ENCODE measurements at places on chromosomes 16 and 17.

- no peak for DNase-seq
These were observed 15.7 kb downstream of the CARHSP1 start for GRCh38 chr16:8853150-8853549.

DNA sequence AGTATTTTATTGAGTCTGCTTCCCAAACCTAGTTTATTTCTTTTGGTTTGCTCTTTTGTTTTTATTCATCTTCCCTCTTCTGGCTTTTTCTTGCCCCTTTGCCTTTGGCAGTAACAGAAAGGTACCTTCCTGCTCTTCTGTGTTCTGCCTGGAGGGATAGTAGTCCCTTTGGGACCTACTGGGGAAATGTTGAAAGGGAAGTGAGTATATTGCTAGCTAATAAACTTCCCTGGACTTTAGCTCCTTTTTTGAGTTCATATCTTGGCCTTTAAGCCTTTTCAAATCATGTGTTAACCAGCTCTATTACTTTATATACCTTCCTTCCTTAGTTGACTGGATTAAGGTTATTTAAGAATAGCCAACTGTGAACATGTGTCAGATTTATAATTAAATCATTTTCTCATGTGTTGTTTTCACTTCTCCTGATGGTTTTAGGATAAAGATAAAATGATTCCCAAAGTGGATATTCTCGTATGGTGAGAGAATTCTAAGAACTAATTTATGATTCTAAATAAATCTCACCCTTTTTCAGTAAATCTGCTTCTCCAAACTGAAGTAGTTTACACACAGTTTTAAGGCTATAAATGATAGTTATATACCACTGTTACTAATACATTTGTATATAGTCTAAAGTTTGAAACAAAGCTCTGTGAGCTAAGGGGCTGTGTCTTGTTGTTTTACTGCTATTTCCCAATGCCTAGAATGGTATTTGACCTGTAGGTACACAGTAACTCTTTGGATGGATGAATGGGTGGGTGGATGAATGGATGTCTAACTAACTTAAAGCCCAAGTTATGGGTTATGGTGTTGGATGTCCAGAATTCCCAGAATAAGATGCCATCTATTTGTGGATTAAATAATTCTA lies 45.7 kb downstream of the OMG start:
- no peak for DNase-seq

GRCh38 chr17:77750427-77751043 lies 208.0 kb upstream of the TNRC6C start:
- DNase-seq, result no peak

- no peak for DNase-seq
These were observed 24.0 kb downstream of the SYCE1L start for GRCh38 chr16:77223184-77223583.

DNA sequence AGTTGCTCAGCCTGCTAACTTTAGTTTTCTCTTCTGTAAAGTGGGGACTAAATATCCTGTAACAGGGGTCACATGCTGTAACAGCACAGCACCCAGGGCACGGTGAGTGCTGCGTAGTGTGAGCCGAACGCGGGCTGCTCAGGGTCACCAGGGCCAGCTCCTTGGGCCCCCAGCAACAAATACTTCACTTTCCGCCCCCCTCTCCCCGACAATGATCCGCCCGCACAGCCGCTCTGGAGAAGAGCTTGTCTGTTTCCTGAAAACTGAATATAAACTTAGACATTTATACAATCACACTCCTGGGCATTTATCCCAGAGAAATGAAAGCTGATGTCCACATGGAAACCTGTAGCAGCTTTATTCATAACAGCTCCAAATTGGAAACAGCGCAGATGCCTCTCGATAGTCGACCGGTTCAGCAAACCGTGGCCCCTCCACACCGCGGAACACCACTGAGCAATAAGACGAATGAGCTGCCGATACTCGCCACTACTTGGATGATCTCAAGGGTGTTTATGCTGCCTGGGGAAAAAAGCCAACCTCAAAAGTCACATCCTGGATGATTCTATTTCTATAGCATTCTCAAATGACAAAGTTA lies 267.2 kb downstream of the PARN start:
- no peak for DNase-seq

DNA sequence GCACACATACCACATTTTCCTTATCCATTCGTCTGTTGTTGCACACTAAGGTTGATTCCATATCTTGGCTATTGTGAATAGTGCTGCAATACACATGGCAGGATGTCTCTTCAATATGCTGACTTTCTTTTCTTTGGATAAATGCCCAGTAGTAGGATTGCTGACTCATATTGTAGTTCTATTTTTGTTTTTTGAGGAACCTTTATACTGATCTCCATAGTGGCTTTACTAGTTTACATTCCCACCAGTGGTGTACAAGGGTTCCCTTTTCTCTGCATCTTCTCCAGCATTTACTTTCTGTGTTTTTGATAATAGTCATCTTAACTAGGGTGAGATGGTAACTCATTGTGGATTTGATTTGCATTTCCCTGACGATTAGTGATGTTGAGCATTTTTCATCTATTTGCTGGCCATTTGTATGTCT lies 118.1 kb downstream of the STXBP4 start:
- DNase-seq, result no peak

GRCh38 chr17:27519550-27519949 lies 63.3 kb downstream of the KSR1 start:
- DNase-seq, result no peak

GRCh38 chr16:88809068-88809675 lies 2.6 kb downstream of the APRT start:
- DNase-seq, result no peak

GRCh38 chr17:79490530-79490929 lies 120.3 kb downstream of the RBFOX3 start:
- DNase-seq, result no peak

GRCh38 chr16:61797296-61797795 lies 238.9 kb downstream of the CDH8 start:
- no peak for DNase-seq

DNA sequence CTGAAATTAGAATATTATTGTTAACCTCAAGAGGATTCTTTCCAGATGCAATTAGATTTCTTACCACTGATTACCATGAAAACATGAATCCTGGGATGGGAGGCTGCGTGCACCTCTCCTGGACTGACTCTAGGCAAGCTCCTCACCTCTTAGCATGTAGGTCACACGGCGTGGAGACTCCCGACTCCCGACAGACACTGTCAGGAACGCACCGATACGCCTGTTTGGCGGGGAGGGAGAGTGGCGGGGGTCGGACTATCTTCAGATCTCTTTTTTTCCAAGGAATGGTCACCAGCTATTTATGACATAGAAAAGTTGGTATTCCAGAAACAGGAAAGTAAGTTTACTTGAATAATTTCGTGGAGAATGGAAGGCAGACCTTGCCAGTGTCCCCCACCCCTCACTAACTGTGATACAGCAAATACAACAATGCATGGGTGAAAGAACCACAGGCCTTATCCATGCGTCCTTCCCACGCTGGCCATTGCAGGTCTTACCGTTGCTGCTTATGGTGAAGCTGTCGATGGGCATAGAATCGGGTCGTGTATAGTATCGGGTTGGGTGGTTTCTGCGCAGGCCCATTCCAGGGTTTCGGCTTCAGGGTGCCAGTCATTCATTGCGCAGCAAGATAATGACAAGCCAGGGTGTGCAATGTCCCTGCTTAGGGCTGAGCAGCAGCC lies 62.6 kb upstream of the ENDOV start:
- no peak for DNase-seq

DNA sequence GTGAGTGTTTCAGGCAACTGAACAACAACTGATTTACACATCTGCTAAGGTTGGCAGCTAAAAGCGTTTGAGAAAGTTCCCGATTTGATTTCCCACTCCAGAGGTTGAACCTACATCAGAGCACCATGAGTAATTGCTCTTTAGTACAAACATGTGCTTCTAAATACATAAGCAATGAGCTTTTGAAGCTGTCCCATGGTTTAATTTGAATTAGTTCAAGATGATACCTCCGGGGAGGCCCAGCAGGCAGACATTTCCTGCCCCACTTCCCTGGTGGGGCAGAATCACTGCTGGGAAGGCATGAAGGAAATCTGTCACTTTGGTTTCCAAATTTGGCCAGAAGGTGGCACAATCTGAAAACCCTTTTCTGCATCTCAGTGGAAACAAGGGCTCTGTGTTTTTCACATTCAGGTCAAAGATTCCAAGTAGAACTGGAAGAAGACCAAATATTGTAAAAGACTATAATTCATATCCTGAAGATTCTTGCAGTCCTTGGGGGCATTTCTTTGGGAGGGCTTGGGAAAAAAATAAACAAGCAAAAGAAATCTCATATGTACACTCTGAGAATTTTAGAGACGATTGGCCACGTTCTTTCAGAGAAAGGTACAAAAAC lies 176.2 kb upstream of the FAM20A start:
- DNase-seq, result peak; percentile 0

DNA sequence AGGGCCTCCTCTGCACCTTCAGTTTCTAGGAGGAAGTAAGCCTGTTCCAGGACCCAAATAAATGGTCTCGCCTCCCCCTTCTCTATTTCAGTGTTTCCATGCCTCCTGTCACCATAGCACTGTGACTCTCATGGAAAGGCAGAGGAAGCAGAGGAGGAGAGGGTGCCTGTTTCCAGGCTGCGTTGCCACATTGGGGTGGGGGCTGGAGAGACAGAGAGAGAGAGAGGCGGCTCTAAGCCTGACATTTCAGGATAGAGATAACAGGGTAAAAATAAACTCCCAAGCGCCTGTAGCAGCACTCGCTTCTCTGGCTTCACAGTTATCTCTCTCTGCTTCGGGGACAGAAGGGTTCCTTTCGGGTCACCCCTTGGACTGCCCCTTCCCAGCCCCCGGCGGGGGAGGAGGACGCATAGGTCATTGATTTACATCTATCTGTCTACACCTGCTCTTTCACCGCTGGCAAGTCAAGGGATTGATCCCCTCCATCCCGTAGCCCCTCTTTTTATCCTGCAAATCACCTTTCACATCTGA lies 71.2 kb upstream of the MRTFB start:
- no peak for DNase-seq

DNA sequence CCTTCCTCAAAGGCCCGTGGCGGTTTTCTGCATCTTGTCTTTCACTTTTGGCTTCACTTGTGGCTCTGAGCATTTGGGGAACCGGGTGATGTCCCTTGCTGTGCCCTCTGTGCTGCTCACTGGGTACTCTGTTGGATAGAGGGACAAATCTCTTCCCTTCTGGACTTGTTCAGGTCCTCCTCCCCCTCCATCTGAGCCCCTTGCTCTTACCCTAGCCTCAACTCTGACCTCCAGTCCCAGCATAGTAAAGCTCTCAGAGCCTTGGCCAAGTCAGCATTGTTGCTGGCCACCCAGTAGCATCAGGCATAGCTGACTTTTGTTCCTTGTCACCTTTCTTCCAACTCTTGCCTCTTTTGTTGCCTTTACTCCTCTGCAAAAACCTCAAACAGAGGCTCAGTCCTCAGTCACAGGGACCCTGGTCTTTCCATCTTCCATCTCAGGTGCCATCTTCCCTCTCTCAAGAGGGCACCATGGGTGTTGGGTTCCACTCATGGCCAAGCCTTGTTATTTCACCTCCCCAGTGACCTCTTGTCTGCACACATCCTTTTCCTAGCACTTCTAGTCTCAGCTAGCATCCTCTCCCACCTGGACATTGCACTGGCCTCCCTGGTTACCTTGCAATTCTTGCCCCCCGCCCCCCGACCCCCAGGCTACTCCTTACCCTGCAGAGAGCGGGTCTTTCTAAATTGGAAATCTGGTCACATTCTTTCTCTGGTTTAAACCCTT lies 393 bp upstream of the PSMB10 start:
- no peak for DNase-seq

- DNase-seq, result no peak
These were observed 3.2 kb upstream of the ARHGAP23 start for GRCh38 chr17:38425031-38425430.

- DNase-seq, result no peak
These were observed 529.1 kb downstream of the WWOX start for GRCh38 chr16:78628461-78629045.

GRCh38 chr17:55319933-55320593 lies 55.3 kb downstream of the HLF start:
- DNase-seq, result peak; percentile 40

GRCh38 chr17:66317629-66318028 lies 15.2 kb downstream of the PRKCA start:
- no peak for DNase-seq

- DNase-seq, result no peak
These were observed 240.5 kb upstream of the KCNJ16 start for GRCh38 chr17:69834494-69834893.

- DNase-seq, result no peak
These were observed 7.2 kb downstream of the SLC38A10 start for GRCh38 chr17:81287741-81288430.

GRCh38 chr17:8105957-8106398 lies 12.3 kb downstream of the ALOXE3 start:
- DNase-seq, result no peak

DNA sequence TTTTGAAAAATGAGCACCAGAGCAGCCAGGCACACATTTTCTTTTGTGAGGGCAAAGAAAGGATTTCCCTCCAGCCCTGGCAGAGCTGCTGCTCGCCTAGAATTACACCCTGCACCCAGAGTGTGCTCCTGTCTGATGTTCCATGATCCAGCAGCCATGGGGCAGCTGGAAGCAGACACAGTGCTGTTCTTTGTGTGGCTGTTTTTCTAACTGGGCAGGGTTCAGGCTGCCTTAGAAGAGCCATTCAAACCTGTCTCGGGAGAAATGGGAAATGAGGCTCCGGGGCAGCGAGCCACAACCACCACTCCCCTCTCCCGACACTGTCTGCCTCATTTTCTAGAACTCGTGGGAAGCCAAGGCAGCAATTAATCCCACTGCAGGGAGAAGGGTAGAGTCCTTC lies 28.9 kb downstream of the LITAF start:
- DNase-seq, result no peak

GRCh38 chr16:68332411-68333121 lies 21.7 kb downstream of the PRMT7 start:
- peak; percentile 73 for DNase-seq

DNA sequence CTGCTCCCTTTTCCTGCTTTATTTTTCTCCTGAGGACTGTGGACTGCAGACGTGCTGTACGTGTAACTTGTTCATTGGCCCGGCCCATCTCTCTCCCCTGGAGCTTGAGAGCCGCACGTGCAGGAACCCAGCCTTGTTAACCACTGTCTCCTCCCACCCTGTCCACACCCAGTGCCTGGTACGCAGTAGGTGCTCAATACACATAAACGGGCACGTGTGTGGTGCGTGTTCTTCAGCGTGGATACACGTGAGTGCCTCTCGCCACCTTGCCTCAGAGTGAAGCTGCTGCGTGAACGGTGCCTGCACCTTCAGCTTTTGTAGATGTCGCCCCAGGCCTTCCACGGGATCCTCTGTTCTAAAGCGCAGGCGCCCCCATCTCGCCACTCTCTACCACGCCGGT lies 96.3 kb upstream of the CHMP6 start:
- DNase-seq, result no peak
